ENCODE measurements at places on chromosomes 2 and 18.
A peak's percentile ranks its signal among the peaks of the same experiment; 100 is the strongest.

GRCh38 chr2:42421601-42422239, 60.7 kb upstream of the COX7A2L start:
- no peak for DNase-seq

DNA sequence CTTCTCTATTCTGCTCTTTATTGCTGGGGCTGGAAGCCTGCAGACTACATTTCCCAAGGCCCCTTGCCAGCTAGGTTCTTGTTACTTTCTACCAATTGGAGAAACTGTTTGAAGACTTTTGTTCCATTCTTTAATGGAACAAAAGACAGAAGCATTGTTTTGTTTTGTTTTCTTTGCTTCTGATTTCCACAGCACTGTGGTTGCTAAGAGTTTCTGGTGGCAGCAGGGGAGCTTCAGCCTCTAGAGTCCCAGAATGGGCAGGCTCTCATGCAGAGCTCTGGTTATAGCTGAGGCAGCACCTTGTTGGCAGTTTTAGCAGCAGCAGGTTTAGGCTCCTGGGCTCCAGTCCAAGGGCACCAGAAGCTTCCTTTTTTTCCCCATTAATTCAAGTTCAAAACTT, 234.3 kb downstream of the ETAA1 start:
- no peak for DNase-seq

DNA sequence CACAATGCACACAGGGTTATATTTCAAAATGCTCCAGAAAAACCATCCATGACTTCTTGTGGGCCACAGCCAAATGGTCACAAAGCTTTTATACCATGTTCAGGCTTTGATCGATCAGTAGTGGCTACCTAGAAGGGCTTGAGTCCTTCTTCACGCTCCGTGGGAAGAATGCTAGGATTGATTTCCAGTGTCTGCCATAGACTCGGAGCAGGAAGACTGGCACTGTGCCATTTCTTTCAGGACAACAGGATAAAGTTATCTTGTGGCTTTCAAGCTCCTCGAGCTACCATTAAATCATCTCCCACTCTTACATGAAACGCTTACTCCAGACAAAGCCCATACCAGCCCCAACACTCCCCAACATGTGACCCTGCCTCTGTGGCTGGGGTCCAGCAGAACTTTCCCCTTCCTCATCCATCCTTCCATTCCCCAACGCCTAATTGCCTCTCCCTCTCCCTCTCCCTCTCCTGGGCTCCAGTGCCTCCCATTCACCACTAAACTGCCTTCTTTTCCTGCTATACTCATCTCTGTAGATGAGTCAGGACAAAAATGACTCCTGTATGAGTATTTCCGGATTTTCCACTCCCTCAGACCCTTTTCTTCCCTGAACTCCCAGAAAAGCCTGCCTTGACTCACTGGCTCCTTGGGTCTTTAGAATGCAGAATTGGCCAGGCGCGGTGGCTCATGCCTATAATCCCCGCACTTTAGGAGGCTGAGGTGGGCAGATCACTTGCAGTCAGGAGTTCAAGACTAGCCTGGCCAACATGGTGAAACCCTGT, 40.9 kb downstream of the ADD2 start:
- DNase-seq: peak; percentile 94

DNA sequence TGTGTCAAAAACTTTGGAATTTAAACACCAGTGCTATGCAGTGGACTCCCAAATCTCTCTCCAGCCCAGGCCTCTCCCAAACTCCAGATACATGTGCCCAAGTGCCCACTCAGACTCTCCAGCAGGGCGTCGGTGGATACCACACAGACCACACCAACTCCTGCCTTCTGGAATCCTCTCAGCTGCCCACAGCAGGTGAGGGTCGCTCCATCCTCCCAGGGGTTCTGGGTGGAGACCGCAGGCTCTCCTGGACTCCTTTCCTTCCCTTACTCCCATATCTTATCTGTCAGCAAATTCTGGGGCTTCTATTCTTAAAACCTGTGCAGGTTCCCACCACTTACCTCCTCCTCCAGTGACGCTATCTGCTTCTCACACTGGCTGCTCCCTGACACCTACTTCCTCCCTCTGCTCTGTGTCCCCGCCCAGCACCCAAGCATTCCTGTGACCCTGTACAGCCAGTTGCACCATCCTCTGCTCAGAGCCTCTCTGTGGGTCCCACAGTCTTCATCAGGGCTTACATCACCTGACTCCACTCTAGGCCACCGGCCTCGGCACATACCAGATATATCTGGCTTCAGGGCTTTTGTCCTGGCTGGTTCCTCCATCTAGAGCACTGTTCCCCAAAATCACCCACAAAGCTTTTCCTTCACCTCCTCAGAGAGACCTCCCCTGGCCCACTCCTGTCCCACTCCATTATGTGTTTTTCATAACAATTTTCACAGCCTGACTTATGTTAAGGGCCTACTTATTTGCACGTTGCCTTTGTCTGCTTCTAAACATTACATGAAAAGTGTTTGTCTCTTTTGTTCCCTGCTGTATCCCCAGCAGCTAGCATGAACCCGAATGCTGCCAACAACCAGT, 2.6 kb upstream of the IMP4 start:
- no peak for DNase-seq

- DNase-seq: no peak
These were observed 41.7 kb upstream of the PNO1 start for GRCh38 chr2:68115965-68116364.

DNA sequence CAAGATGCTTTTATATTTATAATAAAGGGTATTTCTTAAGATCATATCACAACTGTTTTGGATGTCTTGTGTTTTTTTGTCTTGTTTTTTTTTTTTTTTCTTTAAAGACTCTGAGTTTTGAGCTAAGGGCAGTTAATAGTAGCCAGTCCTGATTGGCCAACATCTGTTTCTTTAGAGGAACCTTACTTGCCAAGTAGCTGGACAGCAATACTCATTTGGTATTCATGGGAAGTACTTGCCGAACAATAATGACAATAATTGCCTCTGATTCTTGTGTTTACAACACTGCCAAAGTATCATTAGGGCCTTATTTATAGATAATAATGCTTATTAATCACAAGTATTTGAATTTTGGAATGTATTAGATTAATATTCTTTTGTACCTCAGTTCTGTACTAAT, 17.1 kb upstream of the POU3F3 start:
- DNase-seq: no peak

GRCh38 chr2:44528595-44528994, 166.8 kb downstream of the CAMKMT start:
- DNase-seq: peak; percentile 61

DNA sequence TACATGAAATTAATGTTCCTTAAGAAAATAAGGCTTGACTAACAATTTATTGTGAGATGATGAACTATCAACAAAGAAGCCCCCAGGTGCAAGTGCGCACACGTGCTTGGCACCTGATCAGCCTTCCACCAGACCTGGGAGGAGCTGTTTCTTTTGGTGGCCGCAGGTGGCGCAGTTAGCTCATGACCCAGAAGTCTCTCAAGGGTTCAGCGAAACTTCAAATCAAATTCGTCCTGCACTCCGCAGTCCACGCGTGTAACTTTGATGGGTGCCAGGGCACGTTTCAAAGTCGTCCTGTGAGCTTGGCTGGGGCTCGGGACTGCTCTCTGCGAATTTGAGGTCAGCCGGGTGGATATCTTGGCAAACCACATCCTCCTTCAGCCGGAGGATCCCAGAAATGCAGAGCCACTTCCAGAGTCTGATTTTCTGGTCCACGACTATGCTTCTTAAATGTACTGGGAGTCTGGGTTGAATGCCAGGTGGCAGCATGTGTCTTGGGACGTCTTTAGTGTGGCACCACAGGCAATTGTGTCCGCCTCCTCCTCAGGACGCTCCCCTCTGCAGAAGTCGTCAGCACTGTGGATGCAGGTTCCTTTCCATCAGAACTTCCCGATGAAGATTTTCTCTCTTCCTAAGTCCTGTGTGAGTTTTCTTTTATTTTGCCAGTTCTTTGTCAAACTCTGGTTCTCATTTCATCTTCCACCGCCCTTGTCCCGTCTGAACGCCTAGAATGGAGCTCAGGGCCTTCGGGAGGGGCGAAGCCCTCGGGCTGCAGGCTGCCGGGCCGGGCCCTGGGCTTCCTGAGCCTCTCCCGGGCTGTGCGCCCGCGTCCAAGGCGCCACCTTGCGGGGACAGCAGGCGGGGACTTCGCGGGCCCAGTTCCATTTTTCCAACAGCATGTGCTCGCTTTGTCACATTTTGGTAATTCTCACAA, 61.3 kb upstream of the RAPGEF4 start:
- DNase-seq: no peak

- DNase-seq: no peak
These were observed 42.8 kb downstream of the LIMS1 start for GRCh38 chr2:108577099-108577498.

- DNase-seq: no peak
These were observed 13.7 kb downstream of the COL5A2 start for GRCh38 chr2:189165656-189166380.

DNA sequence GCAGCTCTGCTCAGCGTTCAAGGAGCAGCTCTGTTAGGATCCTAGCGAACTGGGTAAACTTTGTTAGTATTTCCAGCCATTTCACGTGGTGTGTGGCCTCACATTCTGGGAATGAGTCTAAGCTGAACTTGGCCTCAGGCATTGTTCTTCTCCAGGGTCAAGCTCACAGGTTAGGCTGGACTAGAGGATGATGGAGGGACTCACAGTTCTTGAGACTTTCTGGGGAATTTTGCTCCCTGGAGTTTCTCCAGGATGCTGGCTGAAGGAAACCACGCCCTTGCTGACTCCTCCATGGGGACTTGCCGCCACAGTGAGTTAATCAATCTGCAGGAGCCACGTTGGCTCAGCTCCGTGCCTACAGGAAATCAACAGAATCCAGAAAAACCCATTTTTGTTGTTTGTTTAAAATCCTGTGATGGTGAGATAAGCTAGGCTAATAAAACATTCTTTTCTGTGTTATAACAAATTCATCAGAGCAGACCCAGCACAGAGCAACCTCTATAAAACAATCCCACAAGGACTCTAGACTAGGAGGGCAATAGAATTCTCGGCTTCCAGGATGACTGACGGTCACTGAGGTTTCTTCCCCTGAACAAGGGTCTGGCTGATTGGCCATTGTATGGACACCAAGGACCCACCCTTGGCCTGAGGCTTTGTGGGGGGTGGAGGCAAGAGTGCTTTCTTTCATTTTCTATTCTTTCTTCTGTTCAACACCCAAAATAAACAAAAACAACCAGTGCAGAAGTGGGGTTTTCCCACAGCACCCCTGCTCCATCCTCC, 12.6 kb downstream of the CNDP1 start:
- peak; percentile 3 for DNase-seq

GRCh38 chr2:143553261-143553660, 424.0 kb downstream of the ARHGAP15 start:
- no peak for DNase-seq

- DNase-seq: no peak
These were observed 2.0 kb downstream of the ANO7 start for GRCh38 chr2:241190291-241190981.

- no peak for DNase-seq
These were observed 28.6 kb upstream of the POU3F3 start for GRCh38 chr2:104825124-104825865.

DNA sequence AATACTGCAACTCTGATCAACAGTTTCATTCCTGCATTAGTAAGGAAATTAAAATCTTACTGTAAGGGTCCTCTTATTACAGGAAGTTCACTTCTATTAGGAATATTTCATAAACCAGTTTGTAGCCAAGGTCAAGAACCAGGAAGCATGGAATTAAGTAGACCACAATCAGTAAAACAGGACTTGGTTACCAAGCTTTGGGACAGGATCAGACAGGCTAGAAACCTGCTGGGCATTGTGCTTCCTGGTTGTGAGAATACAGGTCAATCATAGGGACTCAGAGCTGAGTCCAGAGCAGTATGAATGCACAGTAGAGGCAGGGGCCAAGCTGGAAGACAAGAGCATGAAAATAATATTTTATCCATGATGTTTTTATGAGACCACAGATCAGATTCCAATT, 248.0 kb downstream of the IKZF2 start:
- DNase-seq: no peak

- no peak for DNase-seq
These were observed 12.5 kb downstream of the SPATS2L start for GRCh38 chr2:200318940-200319435.

- DNase-seq: peak; percentile 8
These were observed 18.1 kb downstream of the CCDC141 start for GRCh38 chr2:179031731-179032408.

- DNase-seq: peak; percentile 12
These were observed 2.2 kb downstream of the ITM2C start for GRCh38 chr2:230866756-230867523.

DNA sequence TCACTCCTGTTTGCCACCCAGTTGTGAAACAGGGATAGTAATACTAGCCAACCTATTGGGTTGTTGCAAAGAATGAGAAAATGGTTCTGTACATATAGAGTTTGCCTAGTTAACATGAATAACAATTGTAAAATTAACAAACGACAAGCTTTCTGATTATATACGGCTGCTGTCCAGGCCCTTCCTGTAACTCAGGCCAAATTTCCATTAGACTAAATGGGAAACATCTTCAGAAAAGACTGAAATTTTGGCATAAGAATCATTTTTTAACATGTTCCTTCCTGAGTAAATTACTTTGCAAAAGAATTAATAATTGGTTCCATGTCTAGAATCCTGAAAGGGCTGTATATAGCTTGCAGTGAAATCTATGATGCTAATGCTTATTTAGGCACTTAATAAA, 117.7 kb upstream of the SATB2 start:
- no peak for DNase-seq

- no peak for DNase-seq
These were observed 469.7 kb upstream of the FANCL start for GRCh38 chr2:58710795-58711279.

- DNase-seq: no peak
These were observed 8.6 kb downstream of the FAM124B start for GRCh38 chr2:224393157-224393872.

DNA sequence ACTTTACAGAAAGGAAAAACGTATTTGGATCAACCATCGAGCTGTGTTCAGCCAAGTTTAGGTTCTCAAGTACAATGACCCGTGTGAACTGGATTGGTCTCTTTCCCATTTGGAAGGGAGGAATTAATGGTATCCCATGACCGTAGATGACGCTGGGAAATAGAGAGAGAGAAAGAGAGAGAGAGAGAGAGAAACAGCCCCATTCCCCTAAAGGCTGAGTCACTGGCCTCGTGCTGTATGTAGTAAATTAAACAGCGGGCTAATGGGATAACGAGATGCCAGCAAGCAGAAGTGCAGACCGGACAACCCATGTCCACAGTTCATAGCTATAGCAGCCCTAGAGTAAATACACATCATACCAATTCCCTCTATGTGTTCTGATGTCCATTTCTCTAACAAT, 99.6 kb downstream of the BCL11A start:
- DNase-seq: no peak

- DNase-seq: no peak
These were observed 10.4 kb upstream of the ARID5A start for GRCh38 chr2:96526101-96526591.

DNA sequence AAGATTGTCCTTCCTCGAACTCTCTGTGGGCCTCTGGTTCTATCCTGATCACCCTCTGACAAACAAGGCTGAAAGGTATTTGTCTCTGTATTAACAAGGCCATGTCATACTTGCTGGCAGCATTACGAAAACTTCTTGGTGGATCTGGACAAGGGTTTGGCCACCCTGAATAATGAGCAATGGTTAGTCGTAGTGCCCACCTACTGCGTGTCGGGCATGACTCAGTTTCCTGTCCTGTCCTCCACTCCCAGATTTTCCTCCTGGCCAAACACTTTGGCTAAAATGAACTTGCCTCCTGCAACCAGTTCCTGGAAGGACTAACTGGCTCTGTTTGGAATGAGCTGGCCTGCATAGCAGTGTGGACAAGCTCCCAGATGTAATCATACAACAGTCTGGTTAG, 198.5 kb upstream of the SMIM21 start:
- no peak for DNase-seq

GRCh38 chr18:7172611-7173010, 55.0 kb upstream of the LAMA1 start:
- DNase-seq: no peak

GRCh38 chr2:45382744-45383143, 228.3 kb downstream of the SRBD1 start:
- peak; percentile 55 for DNase-seq
